Stomach (tissue), 19 donors: ENCODE measurements at places on chromosomes 2 and 18. TPM values are rescaled to one million over a fixed set of nuclear protein-coding genes. Genes with fewer than 3 reads are reported as not detected.

GRCh38 chr2:42493468-42494354 is at the start of gene KCNG3:
Gene KCNG3 (minus strand): TSS chr2:42493982. CDS start chr2:42493501, 481 bp downstream.
- DNase-seq = peak; percentile 91

DNA sequence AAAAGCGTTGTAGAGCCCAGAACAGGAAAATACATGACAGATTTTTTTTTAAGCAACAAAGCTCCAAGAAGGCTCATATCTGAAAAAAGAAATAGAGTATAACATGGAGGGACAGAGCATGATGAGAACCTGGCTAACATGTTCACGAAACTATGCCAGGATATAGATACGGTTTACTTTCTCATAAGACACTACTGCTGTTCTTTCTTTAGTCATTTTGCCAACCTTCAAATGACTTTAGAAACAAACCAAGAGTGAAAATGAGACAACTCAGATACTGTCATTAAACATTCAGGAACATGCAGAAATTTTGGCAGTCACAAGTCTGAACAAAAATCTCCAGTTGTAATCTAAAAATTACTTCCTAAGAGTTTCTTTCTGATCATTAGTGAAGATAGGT is 14.3 kb downstream of the LPIN2 start:
- no peak for DNase-seq

GRCh38 chr2:239826786-239827522 is 198.2 kb downstream of the NDUFA10 start:
- peak; percentile 34 for DNase-seq

- DNase-seq = no peak
Measured at GRCh38 chr2:9699139-9700108, 68.6 kb upstream of the YWHAQ start.

- peak; percentile 87 for DNase-seq
Measured at GRCh38 chr18:62715759-62716615, 646 bp downstream of the PHLPP1 start.

DNA sequence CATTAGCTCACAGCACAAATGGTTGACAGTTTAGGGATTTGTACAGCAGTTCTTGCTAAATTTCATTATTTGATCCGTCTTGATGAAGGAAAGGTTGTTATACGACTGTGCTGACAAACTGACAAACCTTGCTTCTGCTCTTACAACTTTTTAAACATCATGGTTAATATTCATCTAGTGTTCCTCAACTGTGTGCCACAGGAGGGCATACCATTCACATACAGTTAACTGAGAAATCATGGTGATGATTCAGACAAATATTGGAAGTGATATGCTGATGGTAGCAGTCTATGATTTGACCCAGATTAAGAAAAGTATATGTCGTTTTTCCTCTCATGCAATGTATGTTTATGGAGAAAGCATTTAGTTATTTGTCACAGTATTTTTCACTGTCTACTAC is 129.8 kb upstream of the FSIP2 start:
- no peak for DNase-seq

- DNase-seq = no peak
Measured at GRCh38 chr2:71261534-71261933, 34.6 kb upstream of the PAIP2B start.

DNA sequence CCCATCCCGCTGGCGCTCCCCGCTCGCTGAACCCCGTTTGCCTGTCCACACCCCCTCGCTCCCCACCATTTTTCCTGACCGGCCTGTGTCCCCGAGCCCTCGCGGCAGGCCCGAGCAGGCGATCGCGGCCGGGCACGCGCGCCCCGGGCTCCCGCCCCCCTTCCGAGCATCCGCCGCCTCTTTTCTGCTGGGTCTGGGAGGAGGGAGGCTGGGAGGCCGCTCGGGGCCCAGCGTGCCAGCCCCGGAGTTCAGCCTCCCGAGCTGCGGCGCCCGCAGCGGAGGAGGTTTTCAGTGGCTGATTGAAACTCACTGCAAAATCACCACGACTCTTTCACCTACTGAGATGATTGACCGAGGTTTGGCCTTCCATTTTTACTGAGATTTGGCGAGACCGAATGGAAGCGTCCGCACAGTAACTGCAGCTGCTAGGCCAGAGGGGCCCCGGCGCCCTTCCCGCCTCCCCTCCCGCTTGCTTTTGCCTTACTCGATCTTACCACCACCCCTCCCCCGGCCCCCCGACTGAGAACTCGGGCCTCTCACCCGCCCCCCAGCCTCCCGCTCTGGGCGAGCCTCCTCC is 4.8 kb downstream of the SOX11 start:
- DNase-seq = peak; percentile 88

DNA sequence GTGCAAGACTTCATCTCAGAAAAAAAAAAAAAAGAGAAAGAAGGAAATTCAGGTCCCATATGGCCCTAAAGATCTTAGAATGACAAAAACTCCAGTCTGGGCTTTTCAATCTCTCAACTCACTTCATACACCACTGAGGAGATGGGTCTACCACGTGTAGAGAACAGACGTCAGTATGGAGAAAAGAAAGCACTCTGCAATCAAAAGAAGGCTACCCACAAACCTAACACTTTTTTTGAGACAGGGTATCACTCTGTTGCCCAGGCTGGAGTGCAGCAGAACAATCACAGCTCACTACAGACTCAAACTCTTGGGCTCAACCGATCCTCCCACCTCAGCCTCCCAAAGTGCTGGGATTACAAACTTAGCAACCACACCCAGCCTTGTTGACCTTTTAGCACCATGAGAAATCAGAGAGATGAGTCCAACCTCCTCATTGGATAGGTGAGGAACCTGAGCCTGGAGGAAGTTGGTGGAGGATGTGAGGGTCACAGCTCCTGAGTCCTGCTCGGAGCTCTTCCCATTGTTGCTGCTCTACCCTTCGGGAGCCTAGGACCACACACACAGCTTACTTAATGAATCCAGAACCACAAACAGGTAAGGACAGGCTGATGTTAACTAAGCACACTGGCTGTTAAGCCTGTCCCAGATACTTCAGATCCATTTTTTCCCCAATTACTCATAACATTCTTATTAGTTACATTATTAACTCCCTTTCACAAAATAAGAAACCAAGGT is 23.7 kb downstream of the TBC1D8 start:
- no peak for DNase-seq

DNA sequence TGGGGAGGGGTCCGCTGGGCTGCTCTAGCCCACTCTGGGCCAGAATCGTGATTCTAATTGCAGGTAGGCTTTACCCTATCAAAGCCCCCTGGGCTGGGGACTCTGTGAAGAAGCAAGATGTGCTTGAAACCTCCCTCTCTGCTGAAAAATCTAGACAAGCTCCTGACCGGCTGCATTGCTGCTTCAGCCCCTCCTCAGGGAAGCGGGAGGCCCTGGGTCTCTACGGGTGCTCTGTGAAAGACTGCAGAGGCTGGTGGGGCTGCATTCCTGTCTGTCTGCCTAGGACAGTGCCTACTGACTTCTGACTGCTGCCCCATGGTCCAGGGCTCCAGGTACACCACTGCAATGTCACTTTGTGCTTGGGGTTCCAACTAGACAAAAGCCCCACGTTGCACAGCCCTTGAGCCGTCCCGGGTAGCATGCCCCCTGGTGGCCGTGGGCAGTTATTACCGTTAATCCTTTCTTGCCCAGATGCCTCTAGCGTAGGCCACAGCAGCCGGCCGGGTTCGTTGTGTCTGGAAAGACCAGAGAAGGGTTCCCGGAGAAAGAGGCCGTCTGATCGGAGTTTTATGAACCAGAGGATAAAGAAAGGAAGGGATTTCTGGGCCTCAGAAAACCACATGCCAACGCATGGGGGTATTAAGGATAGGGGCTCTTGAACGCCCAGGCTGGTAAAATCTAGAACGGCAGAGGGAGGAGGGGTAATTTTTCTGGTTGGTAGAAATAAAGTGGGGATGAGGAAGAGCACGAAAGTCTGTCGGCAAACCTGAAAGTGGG is 15.9 kb upstream of the C1QL2 start:
- peak; percentile 40 for DNase-seq

- DNase-seq = no peak
Measured at GRCh38 chr2:223048519-223048918, 3.5 kb upstream of the KCNE4 start.

- DNase-seq = no peak
Measured at GRCh38 chr2:65504201-65504600, 71.8 kb upstream of the SPRED2 start.

GRCh38 chr2:36707050-36707449 is 10.5 kb downstream of the VIT start:
- DNase-seq = no peak

DNA sequence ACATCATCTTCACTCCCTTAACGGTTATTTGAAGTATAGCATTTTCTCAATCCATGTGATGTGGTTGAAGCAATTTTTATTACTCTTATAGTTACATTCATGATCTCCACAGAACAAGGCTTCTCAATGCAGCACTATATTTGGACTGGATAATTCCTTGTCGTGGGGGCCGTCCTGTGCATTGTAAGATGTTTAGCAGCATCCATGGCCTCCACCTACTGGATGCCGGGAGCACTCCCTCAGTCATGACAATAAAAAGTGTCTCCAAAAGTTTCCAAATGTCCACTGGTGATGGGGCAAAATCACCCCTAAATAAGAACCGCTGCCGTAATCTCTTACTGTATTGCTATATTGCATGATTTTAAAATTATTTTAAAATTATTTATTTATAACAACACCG is 110.6 kb upstream of the DDX18 start:
- no peak for DNase-seq

DNA sequence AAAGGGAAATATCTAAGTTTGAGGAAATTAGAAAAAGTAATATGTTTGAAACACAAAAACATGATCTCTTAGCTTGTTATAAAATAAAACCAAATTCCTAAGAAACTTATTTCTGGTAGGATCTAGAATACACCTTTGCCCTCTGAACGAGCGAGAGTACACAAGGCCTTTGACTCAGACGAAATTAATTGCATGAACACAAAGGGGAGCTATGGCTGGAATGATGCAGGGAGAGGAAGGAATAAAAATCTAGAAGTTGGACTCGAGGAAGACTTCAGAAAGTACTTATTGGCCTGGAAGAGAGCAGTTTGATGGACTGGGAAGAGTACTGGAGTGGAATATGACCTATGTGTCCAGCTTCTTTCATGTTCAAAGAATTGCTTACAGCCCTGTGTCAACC is 927 bp upstream of the CRYGD start:
- no peak for DNase-seq

- no peak for DNase-seq
Measured at GRCh38 chr2:230348787-230349186, 21.8 kb downstream of the SP140L start.

DNA sequence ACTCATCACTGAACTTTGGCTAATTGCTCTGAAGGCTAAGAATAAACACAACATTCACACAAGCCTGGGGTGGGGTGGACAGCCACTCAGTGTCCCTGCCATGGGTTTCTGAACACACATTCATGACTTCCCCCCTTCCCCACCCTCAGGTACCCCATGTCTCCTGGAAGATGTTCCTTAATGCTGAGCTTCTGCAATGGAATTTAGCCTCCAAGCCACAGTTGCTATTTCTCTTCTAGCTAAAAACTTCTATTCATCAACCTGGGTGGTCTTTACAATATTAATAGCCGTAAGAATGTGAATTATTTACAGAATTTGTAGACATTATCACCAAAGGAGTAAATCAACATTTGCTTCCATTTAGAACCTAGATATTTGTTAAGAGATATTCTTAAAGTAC is 175.1 kb downstream of the ACKR3 start:
- no peak for DNase-seq

DNA sequence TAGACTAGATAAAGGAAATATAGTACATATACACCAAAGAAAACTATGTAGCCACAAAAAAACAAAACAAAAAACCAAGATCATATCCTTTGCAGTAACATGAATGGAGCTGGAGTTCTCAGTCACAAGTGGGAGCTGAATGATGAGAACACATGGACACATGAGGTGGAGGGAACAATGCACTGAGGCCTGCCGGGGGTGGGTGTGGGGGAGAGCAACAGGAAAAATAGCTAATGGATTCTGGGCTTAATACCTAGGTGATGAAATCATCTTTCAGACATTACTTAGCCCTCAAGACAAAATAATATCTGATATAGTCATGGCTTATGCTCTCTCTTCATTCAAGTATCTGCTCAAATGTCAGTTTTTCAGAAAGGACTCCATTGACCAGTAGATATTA is 930.6 kb downstream of the LRP1B start:
- DNase-seq = no peak

DNA sequence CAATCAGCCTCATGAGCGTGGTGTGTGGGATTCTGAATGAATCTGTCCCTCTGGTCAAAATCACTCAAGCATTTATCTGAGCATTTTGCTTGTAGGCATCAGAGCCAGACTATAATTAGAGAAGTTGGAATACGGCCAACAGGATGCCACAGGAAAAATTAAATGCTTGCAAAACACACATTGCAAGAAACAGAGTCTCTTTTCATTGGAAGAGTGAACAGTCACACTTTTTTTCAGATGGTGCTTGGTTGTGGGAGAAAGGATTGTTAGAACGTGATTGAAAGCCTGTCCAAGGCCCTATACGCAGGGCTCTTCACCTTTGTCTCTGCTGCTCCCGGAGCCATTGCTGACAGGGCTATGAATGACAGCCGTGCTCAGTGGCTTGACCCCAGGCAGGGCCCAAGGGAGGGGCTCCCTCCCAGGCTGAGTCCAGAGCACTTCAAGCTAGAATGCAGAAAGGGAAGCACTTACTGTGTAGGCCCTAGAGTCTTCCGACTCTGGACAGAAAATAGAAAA is 59.8 kb downstream of the SNTG2 start:
- peak; percentile 67 for DNase-seq

DNA sequence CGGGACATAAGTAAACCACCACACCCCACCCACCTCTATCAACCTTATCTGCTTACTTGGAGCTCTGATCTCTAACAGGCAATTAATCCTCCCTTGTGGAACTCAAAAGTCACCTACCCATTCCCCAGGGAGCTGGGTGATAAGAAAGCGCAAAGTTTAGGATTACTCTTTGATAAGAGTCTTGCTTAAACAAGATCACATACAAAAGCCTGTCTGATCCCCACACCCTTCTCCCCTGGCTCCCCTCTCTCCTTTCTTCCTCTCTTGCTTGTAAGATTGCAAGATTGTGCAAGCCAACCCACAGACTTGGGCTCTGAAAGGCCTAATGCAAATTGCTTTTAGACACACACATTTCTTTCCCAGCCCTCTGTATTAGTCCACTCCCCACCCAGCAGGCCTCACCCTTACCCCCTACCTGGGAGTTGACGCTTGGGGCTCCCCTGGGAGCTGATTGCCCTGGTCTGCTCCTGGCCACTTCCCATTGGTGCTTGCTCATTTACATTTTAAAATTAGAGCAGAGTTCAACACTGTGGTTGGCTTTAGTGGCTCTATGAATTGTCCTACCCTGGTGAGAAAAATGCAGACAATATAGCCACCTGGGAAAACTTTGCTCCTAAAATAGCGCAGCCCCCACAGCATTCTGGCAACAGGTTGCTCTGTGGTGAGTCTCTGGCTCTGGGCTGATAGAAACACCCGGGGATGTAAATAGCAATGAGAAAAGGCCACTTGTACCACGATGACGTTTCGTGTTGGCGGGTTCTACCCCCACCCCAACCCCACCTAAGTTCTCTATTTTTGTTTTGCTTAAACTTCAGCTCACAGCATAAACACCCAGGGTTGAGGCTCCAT is 92.8 kb upstream of the MSH2 start:
- peak; percentile 90 for DNase-seq

UGGT1 gene
- 18.3 TPM for total RNA-seq

SF3B6 gene
- total RNA-seq = 57.8 TPM

RTP5 gene
- total RNA-seq = not detected

RRM2 gene
- total RNA-seq = 16.1 TPM

COL6A3 gene
- total RNA-seq = 105 TPM

ACVR2A gene
- 14.3 TPM for total RNA-seq

LAMA3 gene
- total RNA-seq = 140 TPM

CCDC141 gene
- 1.2 TPM for total RNA-seq
